ENCODE measurements at places on chromosomes 2 and 18.

DNA sequence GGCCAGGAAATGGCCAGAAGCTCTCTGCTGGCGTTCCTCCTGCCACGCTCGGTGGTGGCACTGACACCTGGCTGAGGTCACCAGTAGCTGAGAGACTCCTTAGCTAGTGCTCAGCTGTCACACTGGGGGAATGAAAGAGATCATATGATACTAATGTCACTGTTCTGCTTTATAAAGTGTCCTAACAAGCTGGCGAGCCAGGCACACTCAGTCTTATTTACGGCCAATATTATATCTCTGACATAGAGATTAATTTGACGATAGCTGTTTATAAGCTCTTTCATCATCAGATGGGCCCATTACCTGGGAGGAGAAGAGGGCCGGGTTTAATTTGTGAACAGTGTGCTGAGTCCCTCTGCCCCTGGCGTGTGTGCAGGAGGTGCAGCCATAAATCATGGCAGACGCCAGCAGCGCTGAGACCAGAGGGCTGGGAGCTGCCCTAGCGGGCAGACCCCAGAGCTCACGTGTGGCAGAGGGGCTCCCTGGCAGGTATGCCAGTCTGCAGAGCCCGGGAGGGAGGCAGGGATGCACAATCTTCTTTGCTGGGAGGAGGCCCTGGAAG lies 246.5 kb downstream of the HAUS1 start:
- DNase-seq: no peak

DNA sequence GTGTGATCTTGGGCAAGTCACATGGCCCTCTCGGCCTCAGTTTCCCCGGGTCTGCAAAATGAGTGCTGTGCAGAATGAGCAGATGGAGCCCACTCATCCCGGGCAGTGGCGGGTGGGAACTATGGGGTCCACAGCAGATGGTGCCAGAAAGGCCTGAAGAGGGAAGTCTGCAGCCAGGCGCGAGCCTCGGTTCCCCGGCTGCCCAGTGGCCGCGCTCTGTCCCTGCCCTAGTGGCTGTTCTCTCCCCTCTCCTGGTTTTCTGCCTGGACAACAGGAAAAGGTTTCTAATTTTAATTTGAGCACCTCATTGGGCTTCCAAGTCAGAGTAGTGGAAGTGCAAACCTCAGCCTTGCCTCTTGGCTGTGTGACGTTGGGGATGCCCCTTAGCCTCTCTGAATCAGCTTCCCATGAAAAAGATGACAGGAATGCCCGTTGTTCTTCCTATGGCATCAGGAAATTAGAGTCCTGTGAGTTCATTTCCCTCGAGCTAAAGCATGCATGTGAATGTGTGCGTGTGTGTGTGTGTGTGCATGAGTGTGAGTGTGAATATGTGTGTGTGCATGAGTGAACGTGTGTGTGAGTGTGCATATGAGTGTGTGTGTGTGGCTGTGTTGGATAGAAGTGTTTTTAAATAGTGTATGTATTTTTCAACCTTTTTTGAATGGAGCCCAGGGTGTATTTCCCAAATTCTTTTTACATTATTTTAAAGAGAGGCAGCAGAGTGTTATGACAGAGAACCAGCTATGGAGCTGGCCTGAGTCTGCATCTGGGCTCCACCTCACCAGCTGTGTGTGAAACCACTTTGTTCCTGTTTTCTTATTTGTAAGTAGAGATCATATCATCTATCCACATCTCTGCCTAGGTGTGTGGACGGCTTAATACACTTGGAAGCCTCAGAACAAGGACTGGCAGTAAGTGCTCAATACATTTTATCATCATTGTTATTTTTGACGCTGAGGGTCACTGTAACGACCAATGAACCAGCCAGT lies 41.3 kb downstream of the RRM2 start:
- no peak for DNase-seq

GRCh38 chr2:97775074-97775473 lies 61.7 kb downstream of the ZAP70 start:
- DNase-seq: no peak

DNA sequence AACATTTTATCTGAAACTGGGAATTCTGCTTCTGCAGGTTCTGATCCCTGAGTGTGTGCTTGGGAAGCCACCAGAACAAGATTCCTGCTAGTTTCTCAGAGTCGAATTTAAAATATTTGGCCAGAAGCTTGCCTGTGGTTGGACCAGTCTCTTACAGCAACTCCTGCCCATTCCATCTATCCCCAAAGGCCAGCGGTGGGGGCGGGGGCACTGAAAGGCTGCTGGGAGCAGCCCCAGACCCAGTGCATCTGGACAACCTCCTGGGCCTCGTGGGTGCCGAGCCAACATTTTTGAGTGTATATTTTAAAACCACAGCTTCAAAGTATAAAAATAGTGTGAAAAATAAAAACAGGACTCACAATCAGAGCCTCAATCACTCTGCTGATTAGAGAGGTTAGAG lies 38.6 kb upstream of the ZFP36L2 start:
- DNase-seq: no peak

- peak; percentile 27 for DNase-seq
These were observed 3.0 kb upstream of the PLEK start for GRCh38 chr2:68362069-68362468.

GRCh38 chr2:209423562-209424198 lies at the start of gene MAP2:
Gene MAP2, plus strand, starts transcription at chr2:209424047. Its CDS starts 229,124 bp downstream, at chr2:209653171.
- DNase-seq: peak; percentile 94

GRCh38 chr2:138468617-138469016 lies 33.0 kb upstream of the SPOPL start:
- no peak for DNase-seq

DNA sequence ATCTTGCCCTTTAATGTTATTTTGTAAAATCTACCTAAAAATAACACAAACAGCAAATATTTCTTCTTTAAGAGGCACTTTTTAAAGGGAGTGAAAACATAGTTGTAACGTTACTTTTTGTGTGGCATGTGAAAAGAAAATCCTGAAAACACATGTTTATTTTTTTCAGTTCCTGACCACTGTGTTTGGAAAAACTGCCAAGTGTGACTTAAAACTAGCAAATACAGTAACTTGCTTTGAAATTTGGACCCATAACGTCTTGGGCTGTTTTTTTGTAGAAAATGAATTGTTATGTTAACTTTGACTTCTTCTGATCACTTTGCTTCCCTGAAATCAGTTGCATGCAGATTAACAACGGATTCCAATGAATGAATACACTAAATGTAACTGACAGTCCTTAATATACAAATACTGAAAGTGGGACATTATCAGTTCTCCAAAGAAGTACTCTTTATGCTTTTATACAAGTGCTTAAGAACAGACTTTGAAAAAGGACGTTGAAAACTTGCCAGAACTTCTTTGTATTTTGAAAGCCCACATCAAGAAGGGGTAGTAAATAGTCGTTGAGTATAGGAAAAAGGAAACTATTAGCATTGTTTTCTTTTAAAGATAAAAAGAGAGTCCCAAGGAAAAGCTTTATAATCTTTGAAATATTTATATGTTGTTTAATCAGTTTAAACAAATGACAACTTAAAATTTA lies 96.1 kb upstream of the ZEB2 start:
- no peak for DNase-seq
